ENCODE measurements at places on chromosomes 12 and 14.
A peak's percentile ranks its signal among the peaks of the same experiment; 100 is the strongest.

DNA sequence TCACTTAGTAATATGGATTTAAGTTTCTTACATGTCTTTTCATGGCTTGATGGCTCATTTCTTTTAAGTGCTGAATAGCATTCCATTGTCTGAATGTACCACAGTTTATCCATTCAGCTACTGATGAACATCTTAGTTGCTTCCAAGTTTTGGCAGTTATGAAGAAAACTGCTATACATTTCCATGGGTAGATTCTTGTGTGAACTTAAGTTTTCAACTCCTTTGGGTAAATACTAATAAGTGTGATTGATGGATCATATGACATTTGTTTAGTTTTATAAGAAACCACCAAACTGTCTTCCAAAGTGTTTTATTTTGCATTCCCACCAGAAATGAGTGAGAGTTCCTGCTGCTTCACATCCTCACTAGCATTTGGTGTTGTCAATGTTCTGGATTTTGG, 119.2 kb downstream of the NAV3 start:
- DNase-seq, result no peak

GRCh38 chr12:41653386-41654326, 465.5 kb downstream of the PDZRN4 start:
- DNase-seq, result no peak

DNA sequence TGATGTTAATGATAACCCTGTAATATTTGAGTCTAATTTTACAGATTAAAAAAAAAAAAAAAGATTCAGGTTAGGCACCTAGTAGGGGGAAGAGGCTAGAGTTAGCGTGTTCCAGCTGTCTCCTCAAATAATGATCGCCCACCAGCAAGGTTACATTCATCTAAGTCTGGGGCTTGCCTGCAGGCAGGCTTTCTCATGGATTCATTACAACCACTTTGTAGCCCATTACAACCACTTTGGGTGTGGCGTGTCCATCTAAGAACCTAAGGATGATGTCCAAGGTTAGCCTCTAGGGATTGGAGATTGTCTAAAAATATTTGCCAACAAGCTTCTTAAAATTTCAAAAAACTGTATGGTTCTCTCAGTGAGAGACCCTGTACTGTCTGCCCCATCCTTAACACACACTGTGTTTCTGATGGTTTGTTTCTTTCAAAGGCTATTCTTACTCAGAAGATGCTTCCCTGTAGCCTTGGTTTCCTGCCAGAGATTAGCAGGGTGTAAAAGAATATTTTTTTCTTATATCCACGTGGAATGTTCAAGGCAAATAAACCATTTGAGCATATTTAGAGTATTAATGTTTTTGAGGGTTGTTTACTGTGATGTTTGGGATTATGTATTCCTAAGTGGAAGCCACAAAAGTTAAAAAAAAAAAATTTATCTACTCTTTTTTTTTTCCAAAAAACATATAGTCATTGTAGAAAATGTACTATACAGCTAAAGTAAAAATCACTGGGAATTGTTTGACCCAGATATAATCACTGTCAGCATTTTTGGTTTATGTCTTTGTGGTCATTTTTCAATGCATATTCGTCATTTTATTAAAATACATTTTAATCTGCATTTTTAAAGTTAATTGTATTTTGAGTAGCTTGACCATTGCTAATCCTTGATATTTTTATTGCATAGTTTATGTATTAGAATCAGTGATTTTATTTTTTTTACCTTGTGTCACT, 1.7 kb downstream of the DYNC1H1 start:
- DNase-seq, result peak; percentile 36

- no peak for DNase-seq
These were observed 37.7 kb upstream of the GXYLT1 start for GRCh38 chr12:42182394-42182793.

GRCh38 chr14:69633238-69633637, 21.8 kb downstream of the SUSD6 start:
- DNase-seq, result no peak

- DNase-seq, result no peak
These were observed 223.7 kb downstream of the CACNA1C start for GRCh38 chr12:2276288-2277033.

DNA sequence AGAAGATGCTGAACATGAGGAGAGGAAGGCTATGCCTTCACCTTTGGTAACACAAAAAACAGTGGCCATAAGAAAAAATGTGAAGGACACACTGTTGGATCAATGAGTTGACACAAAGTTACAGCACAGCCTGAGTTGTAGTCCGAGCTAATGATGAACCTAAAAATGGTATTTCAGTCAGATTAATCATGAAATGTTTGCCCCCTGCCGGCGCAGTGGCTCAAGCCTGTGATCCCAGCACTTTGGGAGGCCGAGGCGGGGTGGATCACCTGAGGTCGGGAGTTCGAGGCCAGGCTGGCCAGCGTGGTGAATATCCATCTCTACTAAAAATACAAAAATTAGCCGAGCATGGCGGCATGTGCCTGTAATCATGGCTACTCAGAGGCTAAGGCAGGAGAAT, 1.3 kb upstream of the CAPRIN2 start:
- DNase-seq, result no peak

DNA sequence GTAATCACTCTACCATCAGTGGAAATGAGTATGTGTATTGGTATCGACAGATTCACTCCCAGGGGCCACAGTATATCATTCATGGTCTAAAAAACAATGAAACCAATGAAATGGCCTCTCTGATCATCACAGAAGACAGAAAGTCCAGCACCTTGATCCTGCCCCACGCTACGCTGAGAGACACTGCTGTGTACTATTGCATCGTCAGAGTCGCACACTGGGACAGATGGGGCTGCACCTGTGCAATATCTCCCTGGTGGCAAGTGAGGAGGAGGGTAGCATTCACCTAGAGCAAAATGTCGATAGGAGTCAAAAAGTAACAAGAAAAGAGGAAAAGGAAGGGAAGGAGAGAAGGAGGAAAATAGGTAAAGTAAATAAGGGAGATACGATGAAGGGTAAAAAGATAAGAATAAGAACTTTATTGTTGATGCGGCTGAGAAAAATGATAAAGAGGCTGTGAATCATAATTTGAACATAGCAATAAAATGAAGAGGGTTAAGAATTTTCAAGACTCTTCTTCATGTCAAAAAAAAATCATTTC, 450.5 kb upstream of the OR4E1 start:
- no peak for DNase-seq

DNA sequence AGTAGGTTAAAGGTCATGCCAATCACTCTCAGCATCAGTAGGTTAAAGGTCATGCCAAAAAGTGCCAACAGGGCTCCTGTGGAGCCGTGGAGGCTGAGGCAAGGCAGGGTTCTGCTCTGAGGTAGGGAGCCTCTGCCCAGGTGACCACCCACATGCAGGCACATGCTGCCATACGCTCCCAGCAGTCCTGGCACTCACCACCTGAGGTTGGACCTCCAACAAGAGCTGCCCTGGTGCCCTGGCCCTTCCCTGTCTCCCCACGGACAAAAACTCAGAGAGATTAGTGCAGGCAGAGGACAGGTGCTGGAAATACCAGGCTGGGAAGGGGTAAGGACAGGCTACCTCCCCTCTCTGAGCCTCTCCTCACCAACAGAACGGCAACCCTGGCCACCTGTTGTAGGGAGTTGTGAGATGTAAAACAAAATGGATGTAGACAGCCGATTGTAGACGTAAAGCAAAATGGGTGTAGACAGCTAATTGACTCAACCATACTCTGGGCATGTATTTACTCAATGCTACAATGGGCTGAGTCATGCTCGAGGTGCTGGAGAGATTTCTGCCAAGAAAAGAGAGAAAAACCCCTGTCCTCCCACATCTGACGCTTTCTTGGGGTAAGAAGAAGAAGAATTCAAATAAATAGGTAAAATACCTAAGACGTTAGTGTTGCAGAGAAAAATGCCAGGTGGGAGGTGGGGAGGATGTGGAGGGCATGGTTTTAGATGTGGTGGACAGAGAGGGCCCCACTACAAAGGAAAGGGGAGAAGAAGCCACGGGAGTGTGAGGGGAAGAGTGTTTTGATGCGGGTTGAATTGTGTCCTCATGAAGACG, 32.4 kb downstream of the LTBP2 start:
- DNase-seq, result peak; percentile 78

DNA sequence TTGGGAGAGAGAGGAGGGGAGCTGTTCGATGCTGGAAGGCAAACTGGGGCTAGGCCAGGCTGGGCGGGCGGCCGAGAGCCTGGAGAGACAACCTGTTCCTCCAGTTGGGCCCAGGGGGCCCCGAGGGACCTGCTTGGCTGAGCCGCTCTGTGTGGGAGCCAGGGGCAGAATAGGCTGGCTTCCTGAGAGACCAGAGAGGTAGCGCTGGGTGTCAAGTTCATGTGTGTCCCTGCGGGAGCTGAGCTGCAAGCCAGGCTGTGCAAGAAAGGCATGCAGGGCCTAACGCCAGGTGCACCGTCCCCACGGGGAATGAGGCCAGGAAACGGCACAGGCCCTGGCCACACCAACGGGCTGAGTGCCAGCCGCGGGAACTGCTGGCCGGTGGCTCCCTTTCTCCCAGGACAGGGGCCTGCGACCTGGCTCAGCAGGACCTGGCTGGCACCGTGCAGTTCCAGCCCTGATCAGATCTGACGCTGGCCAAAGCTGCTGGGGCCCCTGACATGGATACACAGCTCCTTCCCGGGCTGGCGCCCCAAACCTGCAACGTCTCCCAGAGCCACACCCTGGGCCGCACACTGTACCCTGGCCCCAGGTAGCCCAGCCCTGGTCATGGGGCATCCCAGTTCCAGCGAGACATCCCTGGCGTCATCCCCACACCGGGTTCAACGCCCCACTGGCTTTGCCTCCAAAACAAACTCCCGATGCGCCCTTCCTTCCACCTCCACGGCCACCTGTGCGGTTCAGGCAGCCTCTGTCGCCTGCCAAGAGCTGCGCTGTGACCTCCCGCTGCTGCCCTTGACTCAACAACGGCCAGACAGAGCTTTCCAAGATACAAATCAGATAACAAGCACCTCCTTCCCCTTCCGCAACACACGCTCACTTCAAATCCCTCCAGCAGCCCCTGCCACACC, 65.0 kb downstream of the RFLNA start:
- no peak for DNase-seq

DNA sequence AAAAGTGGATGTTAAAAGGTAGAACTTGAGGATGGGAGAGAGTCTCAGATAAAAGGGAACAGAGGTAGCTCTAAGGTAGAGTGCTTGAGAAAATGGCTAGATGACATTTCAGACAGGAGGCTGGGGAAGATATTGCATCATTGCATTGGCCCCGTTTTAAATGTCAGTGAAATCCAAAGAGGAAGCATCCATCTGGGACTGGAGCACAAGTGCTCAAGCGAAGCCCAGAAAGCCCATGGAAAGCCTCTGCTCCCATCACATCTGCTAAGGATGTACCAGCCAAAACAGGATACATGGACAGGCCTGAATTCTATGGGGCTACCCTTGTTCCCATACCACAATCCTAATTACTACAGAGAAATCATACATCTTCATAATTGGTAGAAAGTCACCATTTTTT, 581.5 kb upstream of the TMEM132C start:
- DNase-seq, result no peak

- peak; percentile 13 for DNase-seq
These were observed 67.8 kb upstream of the KCNH3 start for GRCh38 chr12:49470986-49471385.

GRCh38 chr12:91215940-91216454, 33.4 kb upstream of the DCN start:
- peak; percentile 90 for DNase-seq
